ENCODE measurements at places on chromosomes 11 and 22. TPM values are rescaled to one million over a fixed set of nuclear protein-coding genes. Genes with fewer than 3 reads are reported as not detected.

DNA sequence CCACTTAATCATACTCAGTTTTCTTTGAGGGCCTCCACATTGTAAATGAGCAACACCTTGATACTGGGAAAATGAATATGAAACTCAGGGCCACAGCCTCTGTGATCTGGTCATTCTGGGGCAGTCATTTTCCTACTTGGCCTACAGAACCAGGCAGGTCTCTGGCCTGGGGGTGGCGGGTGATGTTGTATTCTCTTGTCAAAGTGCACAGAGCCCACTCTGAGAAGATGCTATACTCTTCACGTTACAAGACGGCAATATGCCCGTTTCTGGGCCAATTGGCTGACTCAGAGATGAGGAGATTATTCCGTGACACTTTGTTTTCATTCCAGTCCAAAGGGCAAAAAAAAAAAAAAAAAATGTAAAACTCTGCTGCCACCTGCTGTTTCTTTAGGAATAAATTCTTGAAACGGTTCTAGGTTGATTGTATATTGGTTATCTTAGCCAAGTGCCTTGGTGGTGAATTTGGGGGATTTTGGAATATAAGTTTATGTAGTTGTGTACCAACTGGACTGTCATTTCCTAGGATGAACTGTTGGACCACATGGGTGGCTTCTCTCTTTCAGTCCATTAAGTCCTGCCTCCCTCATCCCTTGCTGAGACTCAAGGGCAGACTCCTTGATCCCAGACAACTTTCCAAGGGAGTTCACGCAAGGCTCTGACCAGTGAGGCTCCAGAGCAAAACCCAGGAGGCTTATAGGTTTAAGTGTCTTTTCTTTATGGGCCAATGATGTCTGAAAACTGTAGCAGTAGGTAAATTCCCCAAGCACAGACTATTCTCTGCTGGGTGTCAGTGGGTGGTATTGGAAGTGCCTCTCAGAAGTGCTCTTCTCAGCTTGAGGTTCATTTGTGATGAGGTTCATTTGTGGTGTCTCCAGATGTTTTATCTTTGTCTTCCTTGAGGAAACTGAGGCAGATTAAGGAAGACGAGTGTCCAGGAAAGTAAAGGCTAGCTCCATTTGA lies 18.2 kb downstream of the ADM start:
- DNase-seq: peak; percentile 71

GRCh38 chr11:117039270-117039669 lies 59.0 kb downstream of the SIK3 start:
- no peak for DNase-seq

The TMEM121B gene
- 1.0 TPM for polyA plus RNA-seq

DNA sequence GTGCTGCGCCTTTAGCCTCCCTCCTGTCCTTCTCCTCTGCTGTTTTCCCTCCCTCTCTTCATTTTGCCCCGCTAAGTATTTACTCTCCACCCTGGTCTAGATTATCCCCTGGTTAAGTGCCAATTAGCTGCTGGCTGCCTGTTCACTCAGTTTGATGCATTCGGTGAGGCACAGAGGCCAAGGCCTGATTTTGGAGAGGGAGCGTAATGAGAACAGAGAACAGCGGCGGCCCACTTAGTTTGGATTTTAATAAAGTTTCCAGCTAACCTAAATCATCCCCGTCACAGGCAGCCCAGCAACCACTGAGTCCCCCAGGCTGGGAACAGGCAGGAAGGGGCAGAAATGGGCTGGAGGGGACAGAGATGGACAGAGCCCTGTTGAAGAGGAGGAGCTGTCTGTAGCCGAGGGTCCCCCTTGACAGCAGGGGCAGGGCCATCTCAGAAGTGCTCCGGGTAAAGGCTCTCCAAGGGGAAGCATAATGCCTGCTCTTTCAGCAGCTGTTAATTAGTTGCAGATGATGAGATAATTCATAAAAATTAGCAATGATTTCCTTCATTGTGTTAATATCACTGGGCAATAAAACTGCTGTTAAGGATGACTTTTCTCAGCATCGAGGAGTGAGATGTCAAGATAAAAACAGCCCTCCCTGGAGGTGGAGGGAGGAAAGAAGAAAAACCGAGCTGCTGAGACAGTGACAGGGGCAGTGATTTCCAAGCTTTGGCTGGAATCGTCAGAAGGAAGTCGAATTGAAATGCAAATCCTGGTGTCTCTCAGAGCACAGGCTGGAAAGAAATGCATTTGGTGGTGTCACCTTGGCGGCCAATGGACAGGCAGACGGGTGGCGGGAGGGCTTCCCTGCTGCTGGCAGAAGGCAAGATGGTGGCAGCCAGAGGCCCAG lies 170.1 kb downstream of the GRIK4 start:
- no peak for DNase-seq

- peak; percentile 81 for DNase-seq
Observed at GRCh38 chr11:99020352-99021225, at the start of gene CNTN5. Gene CNTN5, plus strand, starts transcription at chr11:99020949.

The CHKB gene
- 112 TPM for polyA plus RNA-seq

The TEX12 gene
- 0.52 TPM for polyA plus RNA-seq

The SYNGR1 gene
- 21.6 TPM for polyA plus RNA-seq

DNA sequence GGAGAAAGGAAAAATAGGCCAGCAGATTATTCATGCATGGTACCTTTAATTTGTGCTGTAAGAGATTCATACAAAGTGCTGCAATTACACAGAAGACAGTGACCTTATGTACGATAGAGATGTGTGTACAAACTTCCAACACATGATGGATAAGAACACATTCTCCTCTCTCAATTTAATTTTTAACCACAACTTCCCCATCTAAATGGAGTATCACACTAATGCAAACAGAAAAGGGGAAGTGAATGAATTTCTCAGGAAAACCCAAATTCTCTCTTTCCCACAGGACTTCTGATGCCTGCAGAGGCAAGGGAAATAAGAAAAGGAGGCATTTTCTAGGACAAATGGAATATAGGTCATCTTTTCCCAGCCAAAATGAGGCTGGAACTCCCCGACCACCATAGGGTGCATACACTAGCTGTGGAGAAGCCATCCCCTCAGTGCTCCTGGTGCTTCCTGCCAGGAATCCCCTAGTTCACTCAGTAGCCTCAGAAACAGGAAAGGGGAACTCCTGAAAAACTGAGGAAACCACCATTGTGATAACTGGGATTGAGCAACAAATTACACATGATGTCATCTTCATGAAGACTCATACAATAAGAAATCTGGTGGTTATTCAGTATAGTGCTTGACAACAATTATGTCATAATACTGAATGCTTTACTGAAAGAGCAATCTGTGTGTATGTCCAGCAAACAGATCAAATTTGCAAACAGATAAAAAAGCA lies 22.4 kb downstream of the MMP10 start:
- no peak for DNase-seq

GRCh38 chr11:113562576-113562975 lies 87.4 kb upstream of the DRD2 start:
- no peak for DNase-seq

DNA sequence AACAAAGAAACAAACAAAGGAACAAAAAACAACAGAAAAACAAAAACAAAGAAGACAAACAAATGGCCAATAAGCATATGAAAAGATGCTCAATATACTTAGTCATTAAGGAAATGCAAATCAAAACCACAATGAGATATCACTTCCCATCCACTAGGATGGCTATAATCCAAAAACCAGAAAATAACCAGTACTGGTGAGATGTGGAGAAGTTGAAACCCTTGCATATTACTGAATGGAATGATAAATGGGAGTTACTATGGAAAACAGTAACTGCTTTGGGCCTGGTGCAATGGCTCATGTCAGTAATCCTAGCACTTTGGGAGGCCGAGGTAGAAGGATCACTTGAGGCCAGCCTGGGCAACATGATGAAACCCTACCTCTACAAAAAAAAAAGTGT lies 44.9 kb upstream of the RBFOX2 start:
- no peak for DNase-seq

- DNase-seq: no peak
Observed at GRCh38 chr11:83695046-83695445, 408.9 kb upstream of the CCDC90B start.

- DNase-seq: no peak
Observed at GRCh38 chr22:38484244-38484643, 16.3 kb downstream of the KDELR3 start.

The CELSR1 gene
- 26.1 TPM for polyA plus RNA-seq

- no peak for DNase-seq
Observed at GRCh38 chr22:39474351-39475111, 17.7 kb downstream of the MGAT3 start.

DNA sequence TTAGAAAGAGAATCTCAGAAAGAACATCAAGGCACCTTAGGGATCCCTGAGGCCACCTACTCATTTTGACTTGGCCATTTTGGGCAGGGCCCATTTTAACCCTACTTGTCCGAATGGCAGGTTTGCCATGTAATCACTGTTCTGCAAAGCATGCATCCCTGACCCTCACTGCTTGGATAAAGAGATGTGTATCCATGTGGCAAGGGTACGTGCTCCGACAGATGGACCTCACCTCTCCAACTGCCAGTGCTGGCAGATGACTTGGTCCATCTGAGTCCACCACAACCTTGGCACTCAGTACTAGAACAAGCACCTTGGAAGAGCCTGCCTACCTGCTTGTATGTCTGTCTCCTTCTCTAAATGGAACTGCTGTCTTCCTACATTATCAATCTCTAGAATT lies 139.4 kb downstream of the SPATA19 start:
- DNase-seq: no peak

DNA sequence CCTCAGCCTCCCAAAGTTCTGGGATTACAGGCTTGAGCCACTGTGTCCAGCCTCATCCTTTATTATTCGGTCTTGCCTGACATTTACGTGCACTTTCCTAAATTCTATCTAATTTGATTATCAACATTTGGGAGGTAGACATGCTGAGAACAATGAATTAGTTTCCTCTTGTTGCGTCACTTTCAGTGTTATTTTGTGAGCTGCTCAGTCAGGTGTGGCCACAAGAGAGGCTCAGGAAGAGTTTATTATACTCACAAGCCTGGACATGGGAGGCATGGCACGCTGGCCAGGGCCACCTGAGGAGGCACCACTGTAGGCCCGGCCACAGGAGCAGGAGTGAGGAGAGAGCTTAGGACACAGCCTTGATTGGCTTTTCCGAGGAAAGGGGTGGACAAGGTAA lies 59.7 kb upstream of the RBFOX2 start:
- DNase-seq: no peak

DNA sequence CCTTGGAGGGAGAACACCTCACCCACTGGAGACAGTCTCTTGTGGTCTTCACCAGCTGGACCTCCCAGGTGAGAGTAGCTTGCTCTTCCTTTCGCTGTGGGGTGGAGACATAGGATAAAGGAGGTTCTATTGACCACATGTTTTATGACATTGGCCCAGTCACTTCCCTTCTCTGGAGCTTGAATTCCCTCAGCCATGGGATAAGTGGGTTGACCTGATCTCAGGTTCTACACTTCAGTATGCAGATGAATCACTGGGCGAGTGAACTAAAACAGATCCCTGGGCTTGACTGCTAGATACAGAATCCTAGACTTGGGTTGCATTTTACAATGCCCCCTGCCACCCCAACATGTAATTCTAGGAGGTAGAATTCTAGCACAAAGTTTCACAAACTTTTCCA lies 54.8 kb upstream of the PRSS23 start:
- DNase-seq: no peak

DNA sequence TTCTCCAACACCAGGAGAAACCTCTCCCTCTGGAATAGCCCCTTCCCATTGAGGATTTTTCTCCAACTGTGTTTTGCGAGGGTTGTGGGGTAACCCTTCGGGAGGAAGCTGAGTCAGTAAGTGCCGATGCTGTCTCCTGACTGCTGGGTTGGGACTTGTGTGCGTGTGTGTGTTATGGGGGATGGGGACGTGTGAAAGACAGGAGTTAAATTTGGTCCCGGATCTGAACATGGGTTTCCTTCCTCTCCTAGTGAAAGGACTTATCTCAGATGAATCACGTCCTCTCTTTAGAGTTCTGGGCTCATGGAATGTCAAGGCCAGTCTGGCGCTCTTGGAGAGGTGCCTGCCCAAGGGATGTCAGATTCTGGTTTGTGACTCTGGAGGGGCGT lies 33.3 kb downstream of the KIAA1671 start:
- no peak for DNase-seq
